ENCODE measurements at places on chromosomes 3 and 15.

DNA sequence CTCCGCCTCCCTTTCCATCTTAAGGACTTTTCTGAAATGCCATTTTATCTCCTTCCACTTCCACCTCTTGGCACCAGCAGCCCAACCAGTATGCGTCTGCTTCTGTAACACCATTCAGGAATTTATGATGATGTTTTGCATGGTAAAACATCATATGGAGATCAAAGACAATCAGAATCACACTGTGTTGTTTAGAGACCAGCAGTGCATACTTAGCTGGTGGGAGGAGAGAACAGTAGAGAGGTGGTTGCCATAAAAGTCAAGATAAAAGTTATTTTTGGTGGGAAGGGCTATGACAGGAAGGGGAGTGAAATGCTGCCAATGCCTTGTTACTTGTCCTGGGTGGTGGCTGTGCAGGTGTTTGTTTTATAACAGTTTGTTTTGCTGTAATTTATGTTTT lies 268.0 kb downstream of the OPA1 start:
- no peak for DNase-seq

DNA sequence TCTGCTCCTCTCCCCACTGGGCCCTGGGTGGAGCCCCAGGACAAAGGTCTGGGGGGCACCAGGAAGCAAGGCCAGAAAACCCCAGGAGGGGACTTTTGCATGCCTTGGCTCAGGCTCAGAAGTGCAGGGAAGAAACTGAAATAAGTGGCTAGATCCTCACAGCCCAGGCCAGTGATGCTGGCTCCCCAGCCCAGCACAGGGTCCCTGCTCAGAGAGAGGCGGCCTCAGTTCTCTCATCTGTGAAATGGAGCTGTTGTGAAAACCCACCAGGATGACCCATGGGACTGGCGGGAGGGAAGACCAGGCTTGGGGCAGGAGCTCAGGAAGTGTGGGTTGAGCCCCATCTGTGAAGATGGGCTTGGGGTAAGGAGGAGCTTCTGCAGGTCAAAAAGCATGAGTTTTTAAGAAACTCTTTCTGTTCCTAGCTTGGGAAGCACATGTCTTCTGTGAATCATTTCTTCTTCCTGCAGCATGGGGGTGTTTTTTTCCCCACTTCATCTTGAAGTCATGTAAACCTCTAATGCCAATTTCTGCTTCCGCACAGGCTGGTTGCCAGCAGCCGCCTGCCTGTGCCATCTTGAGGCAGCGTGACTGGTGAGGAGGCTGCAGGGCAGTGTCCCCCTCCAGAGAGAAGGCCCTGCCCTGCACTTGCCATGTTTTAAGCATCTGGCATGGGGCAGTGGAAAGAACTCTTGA lies 118.6 kb downstream of the SMAD6 start:
- no peak for DNase-seq

DNA sequence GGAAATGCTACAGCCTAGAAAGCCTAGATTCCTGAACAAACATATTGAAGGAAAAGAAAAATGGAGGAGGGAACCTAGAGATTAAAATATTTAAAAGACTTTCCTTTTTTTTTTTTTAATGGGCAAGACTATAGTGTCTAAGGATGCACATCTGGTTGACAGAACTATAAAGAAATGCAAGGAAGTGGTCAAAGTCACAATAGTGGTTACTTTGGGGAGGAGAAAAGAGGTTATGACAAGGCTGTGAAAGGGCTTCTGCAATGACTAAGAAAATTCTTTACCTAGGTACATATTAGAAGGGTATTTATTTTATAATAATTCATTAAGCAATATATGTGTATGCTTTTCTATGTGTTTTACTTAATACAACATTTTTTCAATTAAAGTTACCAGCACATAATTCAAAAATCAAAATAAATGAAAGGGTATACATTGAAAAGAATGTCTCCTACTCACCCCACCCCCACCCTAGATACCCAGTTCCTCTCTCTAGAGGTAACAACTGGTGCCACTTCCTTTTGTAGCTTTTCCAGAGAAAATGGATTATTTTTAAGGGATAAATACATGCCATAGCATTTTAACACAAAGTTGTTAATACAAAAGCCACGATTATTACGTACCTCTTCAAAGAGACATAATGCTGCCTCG lies 70.1 kb downstream of the HERC1 start:
- DNase-seq = no peak

DNA sequence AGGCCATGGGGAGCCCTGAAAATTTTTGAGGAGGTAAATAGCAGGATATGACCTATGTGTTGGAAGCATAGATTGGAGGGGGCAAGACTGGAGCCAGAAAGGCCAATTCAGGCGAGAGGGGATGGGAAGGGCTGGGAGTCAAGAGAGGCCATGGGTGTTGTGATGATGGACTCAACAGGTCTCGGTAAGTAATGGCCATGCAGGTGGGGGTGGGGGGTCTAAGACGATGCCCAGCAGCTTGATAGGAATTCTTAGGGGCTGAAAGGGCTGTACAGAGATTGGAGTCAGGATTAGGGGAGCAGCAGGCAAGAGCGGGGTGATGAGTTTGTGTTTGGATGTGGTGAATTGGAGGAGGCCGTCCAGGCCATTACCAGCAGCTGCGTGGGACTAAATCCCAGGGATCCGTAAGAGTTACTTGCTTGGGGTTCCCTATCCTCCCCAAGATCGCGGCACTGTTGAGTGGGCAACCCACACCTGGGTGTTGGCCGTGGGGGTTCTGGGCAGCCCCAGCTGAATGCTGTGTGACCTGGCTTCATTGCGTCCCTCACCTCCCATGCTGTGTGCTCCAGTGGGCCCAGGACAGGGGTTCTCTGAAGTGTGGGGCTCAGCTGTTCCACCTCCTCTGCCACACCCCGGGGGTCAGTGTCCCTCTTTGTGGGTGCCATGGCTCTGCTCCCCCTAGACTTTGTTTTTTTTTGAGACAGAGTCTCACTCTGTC lies 41.8 kb upstream of the CHRNB4 start:
- no peak for DNase-seq

DNA sequence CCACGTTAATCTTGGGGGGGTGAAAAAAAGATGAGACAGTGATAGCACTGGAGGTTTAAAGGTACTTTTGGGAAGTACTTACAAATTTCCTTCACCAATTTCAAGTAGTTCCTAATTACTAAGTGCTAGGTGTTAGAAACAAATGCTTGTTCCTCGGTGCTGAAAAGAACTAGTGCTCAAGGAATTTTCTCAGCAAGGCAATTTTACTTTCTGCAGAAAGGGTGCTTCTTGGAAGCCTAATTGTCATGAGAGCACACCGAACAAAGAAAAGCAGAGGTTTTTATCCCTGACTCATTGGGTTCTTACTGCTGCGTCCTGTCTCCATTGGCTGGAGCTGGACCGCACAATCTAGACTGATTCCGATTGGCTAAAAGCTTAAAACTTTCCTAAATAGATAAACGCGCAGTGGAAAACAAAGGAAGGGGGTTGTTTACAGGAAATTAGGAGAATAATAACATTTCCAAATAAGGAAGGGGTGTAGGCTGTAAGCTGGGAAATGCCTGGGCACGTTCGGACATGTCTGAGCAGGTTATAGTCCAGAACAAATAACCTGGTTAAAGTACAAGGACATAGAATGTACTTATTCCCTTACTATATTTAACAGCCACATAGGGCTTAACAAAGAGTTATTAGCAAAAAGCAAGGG lies 49.6 kb downstream of the CHD2 start:
- no peak for DNase-seq

GRCh38 chr3:77468626-77469020 lies 428.7 kb downstream of the ROBO2 start:
- DNase-seq = no peak

GRCh38 chr15:33448961-33449606 lies 138.3 kb downstream of the RYR3 start:
- DNase-seq = no peak

GRCh38 chr3:112604536-112604935 lies 36.4 kb downstream of the CCDC80 start:
- peak; percentile 74 for DNase-seq

- DNase-seq = no peak
These were observed 8.6 kb downstream of the TM4SF1 start for GRCh38 chr3:149368674-149369497.

DNA sequence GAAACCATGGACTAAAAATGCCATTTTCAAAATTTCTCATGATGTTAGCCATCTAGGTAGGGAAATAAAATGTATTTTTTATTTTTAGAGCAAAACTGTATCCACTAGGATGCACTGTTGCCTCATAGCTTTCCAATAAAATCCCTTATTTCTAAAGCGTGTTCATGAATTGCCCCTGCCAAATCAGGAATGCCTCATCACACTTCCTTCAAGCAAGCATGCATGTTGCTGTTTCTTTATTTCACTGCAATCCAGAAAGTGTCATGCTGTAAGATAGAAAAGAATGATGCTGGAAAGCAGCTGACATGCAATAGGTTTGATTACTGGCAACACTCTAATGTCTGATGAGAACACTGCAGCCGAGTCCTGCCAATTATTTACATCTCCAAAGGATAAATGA lies 239.5 kb downstream of the CHL1 start:
- DNase-seq = no peak

DNA sequence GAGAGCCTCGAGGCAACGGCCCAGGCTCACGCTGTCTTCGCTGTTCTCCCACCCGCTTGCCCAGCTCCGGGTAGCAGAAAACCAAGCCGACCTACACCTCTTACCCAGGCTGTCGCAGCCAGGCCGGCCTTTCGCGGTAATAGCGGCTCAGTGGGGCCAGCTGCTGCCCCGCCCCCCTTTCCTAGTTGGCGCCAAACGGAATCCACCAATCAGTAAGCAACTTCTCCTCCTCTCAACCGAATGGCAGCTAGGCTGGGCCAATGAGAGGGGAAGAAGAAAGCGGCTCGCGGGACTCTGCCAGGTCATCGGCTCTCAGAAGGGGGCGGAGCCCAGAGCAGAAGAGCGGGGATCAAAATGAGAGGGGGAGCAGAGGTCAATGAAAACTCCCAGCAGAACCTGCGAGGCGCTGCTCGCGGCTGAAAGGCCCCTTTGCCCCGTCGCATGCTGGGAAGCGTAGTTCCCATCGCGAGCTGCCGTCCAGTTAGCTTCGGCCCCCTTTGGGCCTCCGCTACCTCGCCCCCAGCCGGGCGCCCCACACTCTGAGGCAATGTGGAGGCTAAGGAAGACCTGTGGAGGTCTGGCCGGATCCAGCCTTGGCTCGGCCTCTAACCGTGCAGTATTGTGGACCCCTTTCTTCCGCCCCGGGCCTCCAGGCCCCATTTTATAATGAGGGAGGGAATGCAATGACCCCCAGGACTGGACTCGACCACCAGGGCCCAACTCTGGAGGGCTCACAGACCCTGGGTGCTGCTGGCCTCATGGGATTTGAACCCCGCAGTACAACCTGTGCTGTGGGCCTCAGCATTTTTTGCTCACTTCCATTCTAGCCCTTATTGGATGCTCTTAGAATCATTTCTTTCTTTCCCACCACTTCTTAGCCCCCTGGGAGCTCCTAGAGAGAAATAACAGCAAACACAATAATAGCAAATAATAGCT lies at the start of gene CDC25A:
Gene CDC25A (minus strand): TSS at position 152 of the 936 bp plus-strand sequence. CDS start 470 bp downstream, outside the sequence.
- peak; percentile 99 for DNase-seq

DNA sequence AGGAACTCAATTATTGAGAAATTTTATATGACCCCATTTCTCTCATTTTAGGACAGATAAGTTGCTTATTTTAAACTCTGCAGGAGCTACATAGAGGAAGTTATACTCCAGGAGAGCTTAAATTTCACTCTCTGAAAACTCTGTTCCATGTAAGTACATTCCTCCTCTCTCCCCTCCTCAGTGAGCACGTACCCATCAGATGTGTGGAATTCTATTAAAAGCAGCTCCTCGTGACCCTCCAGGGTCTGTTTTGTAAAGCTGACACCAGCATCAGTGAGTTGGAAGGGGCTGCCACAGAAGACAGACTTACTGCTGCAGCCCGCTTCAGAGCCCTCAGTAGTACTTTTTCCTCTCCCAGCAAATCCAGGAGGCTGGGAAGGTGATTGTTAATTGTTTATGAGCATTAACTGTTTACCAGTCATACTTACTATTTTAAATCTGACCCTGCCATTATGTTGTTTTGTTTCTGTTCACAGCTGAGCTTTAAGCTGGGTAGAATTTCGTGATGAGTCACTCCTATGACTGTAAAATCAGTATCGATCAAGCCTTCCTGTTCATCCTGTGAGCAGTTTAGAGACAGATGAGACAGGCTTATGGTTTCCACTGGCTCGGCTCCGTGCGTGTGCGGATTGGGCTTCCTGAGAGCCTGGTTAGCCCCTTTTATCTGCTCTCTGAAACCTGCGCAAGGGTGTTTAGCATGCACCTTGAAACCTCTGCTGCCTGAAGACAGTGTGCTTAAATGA lies 20.4 kb downstream of the IGF1R start:
- DNase-seq = peak; percentile 31

DNA sequence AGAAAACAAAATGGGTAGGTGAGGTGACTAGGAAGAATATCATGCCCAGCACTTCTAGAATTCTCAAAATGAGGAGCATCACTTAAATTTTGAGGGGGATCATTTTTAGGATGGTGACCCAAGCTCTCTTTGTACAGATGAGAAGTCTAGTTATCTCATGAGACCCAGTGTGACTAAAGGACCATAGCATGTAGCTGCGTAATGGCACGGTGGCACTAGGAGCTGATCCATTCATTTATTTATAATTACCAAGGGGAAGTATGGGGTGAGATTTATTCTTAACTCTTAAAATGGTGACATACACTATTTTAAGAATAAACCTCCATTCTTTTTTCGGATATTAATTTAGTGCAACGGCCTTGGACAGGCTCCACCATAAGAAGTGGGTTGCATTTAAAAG lies 8.3 kb downstream of the IQGAP1 start:
- no peak for DNase-seq

GRCh38 chr15:40047415-40048210 lies 8.6 kb upstream of the SRP14 start:
- no peak for DNase-seq

DNA sequence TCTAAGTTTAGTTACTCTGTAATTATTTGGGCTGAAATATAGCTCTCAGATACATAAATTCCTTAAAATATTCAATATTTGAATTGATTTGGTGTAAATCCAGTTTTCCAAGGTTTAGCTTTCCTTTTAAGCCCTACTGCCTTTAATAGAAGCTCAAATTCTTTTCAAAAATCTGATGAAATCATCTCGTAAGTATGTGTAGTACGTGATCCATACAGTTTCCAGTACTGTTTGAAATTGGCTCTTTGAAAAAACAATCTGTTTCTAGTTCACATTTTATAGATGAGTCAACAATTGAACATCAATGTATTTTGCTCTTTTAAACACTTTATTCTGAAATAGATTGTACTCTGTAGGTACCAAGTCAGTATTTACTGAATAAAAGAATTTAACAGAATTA lies 84.2 kb downstream of the LRRC49 start:
- DNase-seq = no peak

GRCh38 chr15:65089206-65089824 lies 12.8 kb downstream of the KBTBD13 start:
- no peak for DNase-seq

- DNase-seq = no peak
These were observed 6.6 kb downstream of the EPB42 start for GRCh38 chr15:43214169-43214568.

GRCh38 chr3:12180218-12180617 lies 21.5 kb upstream of the TIMP4 start:
- DNase-seq = peak; percentile 66

Data from myocyte (in vitro differentiated cells).